ENCODE measurements at places on chromosomes 16 and 17.

DNA sequence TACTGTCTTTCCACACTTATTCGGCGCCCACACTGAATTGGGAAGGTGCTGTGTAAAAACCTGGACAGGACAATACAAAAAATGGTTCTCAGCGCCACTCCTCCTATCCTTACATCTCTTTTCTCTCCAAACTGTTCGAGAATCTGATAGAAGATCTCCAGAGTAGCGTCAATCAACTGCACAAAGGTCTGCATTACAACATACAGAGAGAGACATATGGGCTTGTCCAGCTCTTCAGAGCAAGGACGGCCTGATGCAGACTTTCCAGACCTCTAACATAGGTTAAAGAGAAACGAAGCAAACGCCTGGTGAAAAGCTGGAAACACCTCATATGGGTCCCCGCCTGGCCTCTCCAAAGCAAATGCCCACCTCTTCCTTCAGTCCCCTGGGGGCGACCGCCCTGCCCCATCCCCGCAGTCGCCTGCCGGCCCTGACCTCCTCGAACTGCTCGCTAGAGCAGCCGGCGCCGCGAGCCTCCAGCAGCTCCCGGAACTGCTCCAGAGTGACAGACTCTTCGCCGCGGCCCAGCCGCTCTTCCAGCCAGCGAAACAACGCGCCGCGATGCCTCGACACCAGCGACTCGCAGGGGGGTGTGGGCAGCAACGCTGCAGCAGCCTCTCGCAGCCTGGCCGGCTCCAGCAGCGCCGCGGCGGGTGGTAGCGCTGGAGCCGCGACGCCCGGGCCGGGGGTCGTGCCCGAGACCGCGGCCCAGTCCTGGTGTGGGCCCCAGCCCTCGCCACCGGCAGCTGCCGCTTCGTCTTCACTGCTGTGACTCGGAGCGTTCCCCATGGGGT lies 526 bp downstream of the ZZEF1 start:
- no peak for DNase-seq

GRCh38 chr17:21454441-21454840 lies 78.3 kb downstream of the KCNJ12 start:
- no peak for DNase-seq

GRCh38 chr16:86884390-86884650 lies 306.0 kb downstream of the FOXL1 start:
- DNase-seq, result no peak

GRCh38 chr16:74455619-74456289 lies 34.5 kb upstream of the CLEC18B start:
- no peak for DNase-seq

GRCh38 chr16:979859-980594 lies 1.5 kb upstream of the SOX8 start:
- no peak for DNase-seq

DNA sequence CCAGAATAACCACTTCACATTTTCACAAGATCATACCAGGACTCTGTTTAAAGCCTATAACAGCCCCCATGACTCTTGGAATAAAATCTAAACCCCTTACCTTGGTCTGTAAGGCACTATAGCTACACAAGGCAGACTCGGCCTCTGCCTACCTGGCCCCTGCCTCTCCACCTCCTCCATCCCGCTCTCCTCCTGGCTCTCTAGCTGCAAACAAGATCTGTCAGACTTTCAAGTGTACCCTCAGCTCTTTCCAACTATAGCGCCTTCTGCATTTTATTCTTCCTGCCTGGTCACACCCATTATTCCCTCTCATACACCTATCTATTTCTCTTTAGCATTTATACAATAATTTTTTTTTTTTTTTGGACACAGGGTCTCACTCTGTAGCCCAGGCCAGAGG lies 8.2 kb downstream of the USP31 start:
- DNase-seq, result no peak

DNA sequence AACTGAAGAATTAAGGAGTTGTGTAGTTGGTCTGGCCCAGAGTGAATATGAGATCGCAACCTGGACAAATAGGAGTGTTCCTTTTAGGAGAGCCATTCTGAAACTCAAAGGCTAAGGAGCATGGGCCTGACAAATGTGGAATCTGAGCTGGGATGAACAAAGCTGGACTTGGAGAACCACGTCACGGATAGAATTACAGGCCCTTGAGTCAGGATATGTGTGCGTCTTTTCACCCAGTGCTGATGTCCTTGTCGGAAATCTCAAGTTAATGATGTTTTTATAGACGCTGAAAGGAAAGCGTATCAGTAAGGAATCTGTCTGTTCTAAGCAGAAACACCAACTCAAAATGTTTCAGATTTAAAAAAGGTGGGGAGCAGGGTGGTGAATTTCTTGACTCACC lies 173.8 kb upstream of the ZKSCAN2 start:
- no peak for DNase-seq

DNA sequence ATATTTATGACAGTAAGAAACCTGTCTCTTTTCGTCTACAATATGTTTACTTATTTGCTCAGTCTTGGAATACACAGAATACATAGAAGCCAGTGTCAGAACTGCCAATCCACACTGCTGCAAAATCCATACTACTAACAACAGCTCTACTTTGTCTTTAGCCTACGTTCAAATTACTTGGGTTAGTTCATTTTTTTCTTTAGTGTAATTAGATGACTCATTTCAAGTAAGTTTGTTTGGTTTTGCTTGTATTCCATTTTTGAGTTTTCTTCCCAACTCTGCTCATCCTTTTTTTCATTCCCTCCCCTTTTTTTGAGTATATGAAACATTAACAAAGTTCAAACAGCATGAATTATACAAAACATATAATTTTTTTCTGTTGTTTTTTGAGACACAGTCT lies 16.9 kb downstream of the CMC2 start:
- no peak for DNase-seq
